ENCODE measurements at places on chromosomes 5 and 9. TPM values are rescaled to one million over a fixed set of nuclear protein-coding genes. Genes with fewer than 3 reads are reported as not detected.

- peak; percentile 2 for DNase-seq
These were observed 2.5 kb downstream of the BARHL1 start for GRCh38 chr9:132584601-132585560.

LCN9 gene
- total RNA-seq, result not detected

DNA sequence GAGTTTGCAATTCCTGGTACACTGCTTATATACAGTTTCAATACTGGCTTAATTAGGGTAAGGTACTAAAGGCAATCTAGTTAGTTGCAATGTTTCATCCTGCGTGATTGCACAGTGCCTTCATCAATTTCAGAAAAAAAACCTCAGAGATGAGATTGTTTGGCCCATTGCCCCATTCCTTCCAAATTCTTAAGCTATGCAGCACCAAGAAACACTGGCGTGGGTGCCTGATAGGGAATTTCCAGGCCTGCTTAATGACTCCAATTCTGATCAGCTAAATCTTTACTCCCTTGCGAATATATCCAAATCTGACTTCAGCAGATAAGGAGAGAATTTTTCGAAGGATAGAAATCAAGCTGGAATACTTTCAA, 35.9 kb upstream of the GAS1 start:
- no peak for DNase-seq

GRCh38 chr5:111223101-111223786, 940 bp upstream of the CAMK4 start:
- DNase-seq, result no peak

BTNL8 gene
- 0.27 TPM for total RNA-seq

GRCh38 chr5:59139695-59140094, 556.8 kb downstream of the RAB3C start:
- no peak for DNase-seq

DOK3 gene
- total RNA-seq, result 3.4 TPM

DNA sequence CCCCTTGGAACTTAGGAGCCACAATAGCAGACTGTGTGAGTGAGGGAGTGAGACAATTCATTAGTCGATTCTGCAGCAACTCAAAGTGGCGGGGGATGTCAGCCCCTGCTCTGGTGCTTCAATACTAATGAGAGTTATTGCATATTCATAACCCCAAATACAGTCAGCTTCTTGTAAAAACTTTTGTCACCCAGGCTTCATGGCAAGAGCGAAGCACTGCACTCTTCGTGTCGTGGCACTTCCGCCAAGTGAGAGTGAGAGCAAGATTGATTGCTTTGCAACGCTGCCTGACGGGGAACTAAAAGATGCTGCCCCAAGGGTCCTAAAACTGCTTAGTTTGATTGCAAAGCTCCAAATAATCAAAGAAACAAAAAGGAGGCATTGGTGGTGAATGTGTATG, 150.9 kb downstream of the NR2F1-AS1 start:
- DNase-seq, result no peak

DNA sequence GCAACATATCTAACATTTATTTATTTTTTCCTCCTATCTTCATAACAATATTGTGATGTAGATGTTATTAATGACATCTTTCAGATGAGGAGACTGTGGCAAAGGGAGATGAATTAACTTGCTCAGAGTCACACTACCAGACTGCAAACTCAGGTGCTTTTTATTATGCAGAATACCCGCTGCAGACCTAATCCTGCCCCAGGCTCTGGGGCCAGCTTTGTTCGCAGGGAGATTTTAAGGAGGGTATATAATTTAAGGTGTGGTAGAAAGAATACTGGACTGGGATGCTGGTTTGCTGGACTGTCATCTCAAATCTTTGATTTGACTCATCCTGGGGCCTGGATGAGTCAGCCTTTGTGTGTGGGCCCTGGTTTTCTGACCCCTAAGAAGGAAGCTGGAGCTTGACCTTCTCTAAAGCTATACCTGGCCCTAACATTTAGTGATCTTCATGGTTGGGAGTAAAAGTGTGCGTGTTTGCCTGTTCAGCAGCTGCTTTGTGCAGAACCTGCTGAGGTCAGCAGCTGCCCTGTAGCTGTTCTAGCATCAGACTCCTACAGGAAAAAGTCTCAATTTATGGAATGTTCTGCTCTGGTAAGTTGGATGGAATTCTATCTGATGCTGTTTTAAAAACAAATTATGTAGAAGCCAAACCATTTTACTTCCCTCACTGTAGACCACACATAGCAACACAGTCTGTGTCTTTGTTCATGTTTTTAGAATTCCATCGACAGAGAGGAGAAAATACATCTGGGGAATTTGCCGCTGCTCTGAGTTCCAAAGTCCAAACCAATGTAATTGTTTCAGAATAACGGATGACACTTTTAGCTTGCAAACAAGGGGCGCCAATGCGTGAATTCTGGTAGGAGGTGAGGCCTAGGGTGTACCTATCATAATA, 4.5 kb downstream of the SLC36A1 start:
- DNase-seq, result no peak

DNA sequence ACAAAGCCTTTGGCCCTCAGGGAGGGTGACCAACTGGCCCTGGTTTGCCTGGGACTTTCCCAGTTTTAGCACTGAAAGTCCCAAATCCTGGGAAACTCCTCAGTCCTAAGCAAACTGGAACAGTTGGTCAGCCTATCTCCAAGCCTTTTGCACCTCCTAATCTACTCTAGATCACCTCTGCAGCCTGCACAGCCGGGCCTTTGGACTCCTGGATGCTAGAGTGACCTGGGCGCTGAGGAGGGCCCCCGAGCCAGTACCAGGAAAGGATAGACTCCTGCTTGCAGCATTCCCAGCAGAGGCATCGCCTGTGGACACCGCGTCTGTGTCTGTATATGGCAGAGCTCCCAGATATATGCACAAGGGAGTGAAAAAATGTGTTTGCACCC, 15.1 kb downstream of the IRF1 start:
- DNase-seq, result no peak

DNA sequence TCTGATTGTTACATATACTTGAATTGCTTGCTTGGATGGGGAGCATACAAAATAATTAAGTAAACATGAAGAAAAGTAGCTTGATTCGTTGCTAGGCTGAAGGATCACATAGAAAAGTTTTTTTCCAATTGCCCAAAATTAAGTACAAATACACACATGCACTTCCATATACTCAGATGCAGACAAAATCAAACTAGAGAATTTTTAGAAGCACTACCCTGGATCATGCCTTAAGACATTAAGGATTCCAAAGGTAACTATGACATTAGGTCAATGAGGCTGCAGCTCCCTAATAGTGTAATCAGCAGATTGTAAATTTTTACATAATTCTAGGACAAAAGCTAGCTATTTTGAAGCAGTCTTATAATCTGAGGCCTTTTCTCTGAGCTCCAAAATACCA, 216.9 kb upstream of the TMEM161B start:
- no peak for DNase-seq

ZER1 gene
- total RNA-seq, result 58.5 TPM

DNA sequence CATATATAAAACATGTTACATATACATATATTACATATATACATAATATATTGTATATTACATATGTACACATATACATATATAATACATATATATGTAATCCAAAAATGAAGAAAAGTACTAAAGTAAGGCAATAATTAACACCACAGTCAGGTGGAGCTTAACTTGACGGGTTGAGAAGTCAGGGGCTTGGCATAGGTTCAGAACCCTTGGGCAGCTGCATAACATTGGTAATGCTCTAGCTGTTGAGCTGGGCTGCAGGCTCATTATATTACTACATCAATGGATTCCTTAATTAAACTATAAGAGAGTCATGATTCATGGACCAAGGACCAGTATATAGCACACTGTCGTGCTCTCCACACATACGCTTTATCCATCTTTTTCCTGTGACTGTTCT, 435.2 kb upstream of the ADAMTS16 start:
- DNase-seq, result no peak

DNA sequence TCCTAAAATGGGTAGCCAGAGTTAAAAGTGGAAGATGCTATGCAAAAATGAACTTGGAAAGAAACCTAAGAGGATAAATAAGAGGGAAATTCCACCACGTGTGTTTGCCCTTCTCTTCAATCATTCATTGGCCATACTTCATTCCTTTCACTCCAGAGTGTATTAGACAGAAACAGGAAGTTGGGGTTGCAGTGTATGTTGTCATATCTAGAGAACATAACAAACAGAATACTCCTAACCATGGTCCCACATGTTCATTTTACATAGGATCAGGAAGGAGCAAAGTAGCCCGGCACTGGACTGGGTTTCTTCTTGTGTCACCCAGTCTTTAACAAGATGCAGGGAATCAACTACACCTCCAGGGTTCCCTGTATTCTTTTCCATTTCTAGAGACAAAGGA, 7.6 kb upstream of the GPBP1 start:
- DNase-seq, result no peak

DNA sequence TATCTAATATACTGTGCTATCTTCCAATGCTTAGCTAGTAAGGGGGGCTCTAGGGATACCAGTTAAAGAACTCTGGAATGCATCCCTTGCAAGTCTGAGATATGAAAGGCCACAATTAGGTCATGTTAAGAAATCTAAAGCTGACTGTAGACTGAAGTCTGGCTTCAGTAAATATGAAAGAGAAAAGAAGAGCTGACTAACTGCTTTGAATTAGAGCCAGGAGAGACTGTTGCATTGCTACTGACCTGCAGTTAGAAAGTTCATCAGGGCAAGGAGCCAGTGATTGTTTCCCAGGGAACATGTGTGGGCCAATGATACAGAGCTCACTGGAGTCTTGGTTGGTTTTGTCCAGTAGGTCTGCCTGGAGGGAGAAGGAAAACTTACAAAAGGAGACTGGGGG, 472.1 kb upstream of the TNC start:
- DNase-seq, result no peak

SLC6A3 gene
- total RNA-seq, result not detected

GRCh38 chr9:130186839-130187522, 14.8 kb downstream of the NCS1 start:
- DNase-seq, result no peak

- no peak for DNase-seq
These were observed 91.4 kb upstream of the RANBP6 start for GRCh38 chr9:6106711-6107339.

PLPP7 gene
- total RNA-seq, result 127 TPM

DNA sequence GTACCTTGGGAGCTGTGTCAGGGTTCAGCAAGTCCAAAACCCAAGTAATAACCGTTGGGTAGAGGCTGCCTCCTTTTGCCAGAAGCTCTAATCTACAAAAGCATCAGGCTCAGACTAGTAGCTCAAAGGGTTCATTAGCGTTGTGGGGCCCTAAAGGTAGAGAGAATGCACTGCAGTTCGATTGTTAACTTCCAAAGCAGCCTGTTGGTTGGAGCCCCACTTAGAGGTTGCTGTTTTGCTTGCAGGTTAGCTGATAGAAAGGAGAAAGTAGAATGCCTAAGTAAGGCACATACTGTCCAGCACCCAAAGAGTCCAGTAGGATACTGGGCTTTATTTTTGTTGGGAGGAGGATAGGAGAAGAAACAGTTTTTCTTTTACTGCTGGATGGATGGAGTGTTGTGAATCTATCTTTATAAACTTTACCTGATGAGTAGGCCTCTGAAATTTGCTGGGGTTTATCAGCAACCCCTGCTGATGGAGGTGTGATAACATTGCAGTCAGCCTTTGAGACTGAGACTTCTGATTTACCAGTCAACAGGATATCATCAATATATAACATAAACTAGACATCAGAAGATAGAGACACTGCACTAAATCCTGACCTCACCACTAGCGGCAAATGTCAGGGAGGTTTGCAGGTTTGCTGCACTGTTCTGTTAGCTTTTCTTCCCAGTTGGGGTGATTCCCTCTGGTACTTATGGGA, 34.8 kb downstream of the ZNF131 start:
- DNase-seq, result no peak

GRCh38 chr5:93677359-93677891, 64.0 kb downstream of the POU5F2 start:
- DNase-seq, result peak; percentile 70

GRCh38 chr5:109083937-109084336, 325.8 kb downstream of the PJA2 start:
- DNase-seq, result no peak

ABHD17B gene
- total RNA-seq, result 11.3 TPM

DNA sequence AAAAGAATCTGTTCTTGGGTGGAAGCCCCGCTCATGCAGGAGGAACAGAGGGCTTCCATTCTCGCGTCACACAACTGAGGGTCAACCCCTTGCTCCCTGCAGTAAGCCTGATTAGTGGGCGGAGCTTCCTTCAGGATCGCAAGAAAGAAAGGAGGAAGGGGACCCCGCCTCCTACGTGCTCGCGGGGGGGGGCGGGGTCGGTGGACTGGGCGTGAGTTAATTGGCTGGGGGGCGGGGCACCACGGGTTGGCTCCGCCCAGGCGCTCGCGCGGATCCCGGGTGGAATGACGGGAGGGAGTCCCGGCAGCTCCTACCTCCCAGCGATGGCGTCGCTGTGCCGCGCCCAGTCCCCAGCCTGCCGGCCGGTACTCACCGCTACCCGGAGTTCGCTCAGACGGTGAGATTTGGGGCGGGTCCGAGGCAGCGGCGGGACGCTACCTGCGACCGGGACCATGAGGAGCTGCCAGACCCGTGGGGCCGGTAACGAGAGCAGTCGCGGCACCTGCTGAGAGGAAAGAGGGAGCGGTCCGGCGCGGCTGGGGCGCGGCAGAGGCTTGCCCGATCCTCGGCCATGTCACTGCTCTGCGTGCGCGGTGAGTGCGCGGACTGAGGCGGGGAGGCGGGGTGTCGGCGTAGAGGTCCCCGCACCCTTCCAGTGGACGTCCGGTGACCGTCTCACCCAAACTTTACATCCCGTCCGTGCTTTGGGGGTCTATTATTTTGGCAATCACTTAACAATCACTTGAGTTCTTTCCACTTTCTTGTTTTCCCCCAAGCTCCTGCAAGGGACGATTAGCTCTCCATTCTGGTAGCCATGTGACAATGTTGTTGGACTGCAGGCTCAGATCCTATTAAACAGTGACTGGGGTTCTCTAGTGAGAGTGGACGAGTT, at the start of gene UNC13B:
Gene UNC13B, plus strand, starts transcription at position 297 of the 892 bp plus-strand sequence. Its CDS starts 275 bp downstream, at position 572.
- DNase-seq, result peak; percentile 98

DNA sequence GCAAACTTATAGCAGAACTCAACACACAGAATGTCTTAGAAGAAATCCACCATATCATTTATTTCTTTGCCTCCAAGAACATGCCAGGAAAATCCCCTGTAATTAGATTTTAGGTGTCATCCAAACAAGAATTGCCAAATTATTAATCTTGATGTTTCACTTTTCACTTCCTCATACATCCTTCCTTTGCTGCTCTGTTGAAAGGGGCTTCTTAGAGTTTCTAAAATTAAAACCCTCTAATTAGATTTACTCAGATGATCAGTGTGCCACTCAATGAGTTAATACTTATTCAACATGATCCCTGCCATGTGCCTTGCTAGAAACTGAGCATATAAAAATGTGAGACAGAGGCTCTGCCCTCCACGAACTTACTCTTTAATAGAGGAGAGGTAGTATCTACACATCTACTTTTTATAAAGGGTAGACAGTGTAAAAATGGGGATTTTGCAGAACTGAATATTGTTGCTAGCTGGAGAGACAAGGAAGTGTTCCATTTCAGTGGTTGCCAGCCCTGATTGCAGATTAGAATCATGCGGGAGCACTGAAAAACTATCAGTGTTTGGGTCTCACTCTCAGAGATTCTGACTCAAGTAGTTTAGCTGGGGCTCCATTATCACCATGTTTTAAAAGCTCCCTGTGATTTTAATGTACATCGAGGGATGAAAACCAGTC, 498.4 kb downstream of the TLE4 start:
- DNase-seq, result no peak

GRCh38 chr5:149389552-149390495, 10.7 kb upstream of the IL17B start:
- no peak for DNase-seq

NDST1 gene
- total RNA-seq, result 57.9 TPM

- DNase-seq, result no peak
These were observed 117.1 kb downstream of the CMYA5 start for GRCh38 chr5:79806741-79807140.

ANKRD31 gene
- not detected for total RNA-seq

GRIN1 gene
- not detected for total RNA-seq

Measured in left ventricle myocardium superior (tissue), 1 donor.